ENCODE measurements at places on chromosomes 1 and 21.

DNA sequence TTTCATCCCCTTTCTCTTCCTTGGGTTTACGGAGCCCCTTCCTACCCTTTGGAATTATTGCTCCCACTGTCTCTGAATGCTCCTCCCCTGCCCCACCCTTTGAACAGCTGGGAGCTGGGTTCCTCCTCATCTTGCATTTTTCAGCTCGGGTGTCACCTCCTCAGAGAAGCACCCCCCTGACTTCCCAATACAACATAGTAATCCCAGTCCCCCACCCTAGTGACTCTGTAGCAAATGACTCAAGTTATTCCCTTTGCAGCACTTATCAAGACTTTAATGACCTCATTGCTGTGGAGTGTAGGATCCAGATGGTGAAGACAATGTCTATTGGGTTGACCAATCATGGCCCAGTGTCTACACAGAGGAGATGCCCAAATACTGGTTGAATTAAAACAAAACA is 8.9 kb upstream of the VWA5B1 start:
- no peak for DNase-seq

- no peak for DNase-seq
Measured at GRCh38 chr1:218476385-218476784, 131.2 kb downstream of the TGFB2 start.

- DNase-seq: no peak
Measured at GRCh38 chr1:3097861-3098260, 28.9 kb downstream of the PRDM16 start.

DNA sequence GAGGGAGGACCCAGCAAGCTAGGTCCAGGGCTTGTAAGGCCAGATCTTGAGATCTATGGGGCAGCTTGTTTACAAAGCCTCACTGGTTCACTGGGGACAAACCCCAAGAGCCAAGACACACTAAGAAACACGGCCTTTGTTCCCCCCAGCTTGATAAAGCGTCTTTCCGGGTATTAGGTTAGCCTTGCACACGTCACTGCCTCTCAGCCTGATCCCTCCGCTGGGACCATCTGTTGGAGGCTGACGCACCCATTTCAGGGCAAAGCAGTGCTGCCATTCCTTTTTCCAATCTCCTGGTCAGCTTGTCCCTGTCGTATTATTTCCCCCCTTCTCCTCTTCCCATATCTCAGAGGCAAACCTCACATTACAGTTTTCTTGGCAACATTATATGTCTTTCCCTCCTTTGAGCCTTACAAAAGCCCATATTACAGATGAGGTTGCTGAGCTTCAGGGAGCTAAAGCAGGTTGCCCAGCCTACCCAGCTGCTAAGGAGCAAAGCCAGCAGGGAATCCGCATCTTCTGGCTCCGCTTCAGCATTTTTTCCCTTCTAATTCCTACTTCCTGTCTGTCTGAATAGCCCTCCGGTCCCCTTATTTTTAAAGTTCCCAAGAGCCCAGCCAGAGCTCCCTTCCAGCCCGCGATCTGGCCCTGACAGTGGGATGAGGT is 4.1 kb downstream of the HEYL start:
- DNase-seq: no peak

DNA sequence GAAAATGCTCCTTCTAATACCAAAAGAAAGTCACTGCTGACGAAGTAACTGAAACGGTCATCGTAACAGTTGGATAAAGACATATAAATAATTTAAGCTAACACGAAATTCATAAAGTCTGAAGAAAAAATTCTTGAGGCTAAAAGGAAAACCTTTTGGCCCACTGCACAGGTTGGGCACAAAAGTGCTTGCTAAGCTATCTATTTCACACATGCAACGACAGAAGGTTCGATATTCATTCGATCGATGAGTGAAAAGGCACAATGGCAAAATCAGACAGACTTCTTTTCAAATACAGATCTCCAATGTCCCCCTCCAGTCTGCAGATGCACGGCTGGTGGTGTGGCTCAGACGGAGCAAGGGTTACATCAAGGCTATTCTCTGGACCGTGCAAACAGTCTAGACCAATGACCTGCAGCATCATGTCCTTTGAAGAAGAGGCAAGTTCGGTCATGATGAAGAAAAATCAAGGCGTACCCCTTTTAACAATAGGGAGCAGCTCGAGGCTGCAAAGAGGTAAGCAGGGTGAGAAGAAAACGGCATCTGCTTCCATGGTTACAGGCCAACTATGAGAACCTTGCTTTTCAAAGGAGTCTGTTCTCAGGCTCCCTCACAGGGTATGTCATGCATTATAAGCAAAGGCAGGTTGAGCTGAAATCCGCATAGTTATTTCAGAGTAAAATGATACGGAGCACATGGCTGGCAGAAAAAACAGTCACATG is 579.6 kb downstream of the USP25 start:
- DNase-seq: peak; percentile 97

GRCh38 chr1:19812875-19813642 is 2.0 kb downstream of the RNF186 start:
- no peak for DNase-seq

GRCh38 chr1:6546326-6546725 is 8.0 kb downstream of the NOL9 start:
- no peak for DNase-seq

GRCh38 chr1:7501084-7501491 is 270.0 kb upstream of the VAMP3 start:
- DNase-seq: peak; percentile 56

DNA sequence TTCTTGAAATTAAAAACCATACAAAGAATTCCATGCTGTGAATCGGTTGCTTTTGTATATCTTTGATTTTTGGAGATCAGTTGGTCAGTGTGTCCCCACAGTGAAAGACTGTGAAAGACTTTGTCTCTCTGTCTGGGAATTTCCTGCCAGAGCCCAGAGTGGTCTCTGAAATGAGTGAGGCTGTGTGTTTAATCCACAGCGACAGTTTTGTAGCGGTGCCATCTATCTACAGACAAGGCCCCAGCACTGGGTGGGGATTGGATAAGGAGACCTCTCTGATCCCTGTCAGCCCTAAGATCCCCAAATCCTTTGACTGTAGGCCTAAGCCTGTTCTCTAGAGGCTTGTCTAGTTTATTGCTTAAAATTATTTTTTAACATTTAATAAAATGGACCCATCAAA is 10.3 kb downstream of the GPR25 start:
- DNase-seq: no peak

- no peak for DNase-seq
Measured at GRCh38 chr1:114956570-114956969, 73.1 kb upstream of the TSHB start.

- no peak for DNase-seq
Measured at GRCh38 chr21:31997191-31997590, 124.4 kb downstream of the HUNK start.

DNA sequence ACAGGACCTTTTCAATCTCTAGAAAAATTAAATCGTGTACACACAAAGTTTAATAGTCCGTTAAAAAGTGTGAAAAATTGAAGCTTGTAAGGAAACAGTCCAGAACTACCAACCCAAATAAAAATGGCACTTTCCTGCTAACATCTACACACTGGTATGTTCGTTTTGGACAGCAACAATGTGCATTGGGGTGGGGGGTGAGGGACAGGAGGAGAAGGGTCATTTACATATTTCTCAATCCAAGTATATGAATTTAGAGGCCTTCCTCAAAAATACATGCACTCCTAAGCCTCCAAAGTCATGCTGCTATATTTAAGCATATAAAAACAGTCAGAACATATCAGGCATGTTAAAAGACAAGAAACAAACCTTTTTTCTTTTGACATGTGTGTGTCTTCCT is 2.5 kb downstream of the PPP1R15B start:
- DNase-seq: no peak

- DNase-seq: no peak
Measured at GRCh38 chr1:1253314-1253713, 6.8 kb upstream of the C1QTNF12 start.

DNA sequence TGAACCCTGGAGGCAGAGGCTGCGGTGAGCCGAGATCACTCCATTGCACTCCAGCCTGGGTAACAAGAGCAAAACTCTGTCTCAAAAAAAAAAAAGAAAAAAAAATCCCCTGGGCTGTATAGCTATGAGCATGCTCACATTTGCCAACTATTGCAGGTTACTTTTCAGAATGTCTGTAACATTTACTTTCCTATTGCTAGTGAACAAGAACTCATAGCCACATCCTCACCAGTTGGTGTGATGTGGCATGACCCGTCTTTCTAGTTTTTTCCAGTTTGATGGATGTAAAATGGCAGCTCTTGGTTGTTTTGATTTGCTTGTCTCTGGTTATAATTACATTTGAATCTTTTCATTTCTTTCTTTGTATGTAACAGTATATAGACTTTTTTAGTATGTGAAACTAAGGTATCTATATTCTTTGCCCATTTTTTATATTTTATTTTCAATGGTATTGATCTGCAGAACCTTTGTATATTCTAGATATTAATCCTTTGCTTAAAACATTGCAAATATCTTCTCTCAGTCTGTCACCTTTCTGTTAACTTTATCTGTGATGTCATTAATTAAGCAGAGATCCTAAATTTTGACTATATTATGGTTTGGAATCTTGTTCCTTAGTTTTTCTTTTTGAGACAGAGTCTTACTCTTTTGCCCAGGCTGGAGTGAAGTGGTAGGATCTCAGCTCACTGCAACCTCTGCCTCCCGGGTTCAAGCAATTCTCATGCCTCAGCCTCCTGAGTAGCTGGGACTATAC is 11.6 kb downstream of the MED18 start:
- DNase-seq: no peak

DNA sequence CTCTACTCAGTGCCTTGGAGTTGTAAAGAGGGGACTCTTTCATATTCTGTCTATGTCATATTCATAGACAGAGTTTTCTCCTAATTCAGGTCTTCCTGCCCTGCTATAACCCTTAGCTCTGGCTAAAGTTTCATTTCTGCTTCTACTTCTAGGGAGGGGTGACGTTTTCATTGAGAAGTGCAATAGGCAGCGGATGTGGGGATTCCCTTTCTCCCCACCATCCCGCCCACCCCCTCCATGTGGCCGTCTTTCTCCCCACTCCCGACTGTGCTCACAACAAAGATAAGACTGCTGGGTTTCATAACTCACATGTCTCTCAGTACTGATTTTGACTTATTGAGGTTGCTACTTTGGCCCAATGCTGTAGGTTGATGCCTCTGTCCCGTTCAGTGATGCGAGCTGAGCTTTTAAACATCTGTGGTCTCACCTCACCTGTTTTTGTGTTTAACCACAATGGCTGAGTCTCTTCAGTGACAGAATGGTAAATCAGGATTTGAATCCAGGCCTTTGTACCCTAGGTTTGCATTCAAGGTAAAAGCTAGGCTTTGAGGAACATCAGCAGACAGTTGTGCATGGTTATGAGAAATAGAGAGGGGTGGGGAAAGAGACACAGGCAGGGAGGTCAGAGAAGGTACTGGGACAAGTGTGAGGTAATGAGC is 7.8 kb upstream of the KIF14 start:
- no peak for DNase-seq

- DNase-seq: no peak
Measured at GRCh38 chr1:43799656-43800635, 92.6 kb downstream of the ST3GAL3 start.

- no peak for DNase-seq
Measured at GRCh38 chr1:43786201-43786958, 79.0 kb downstream of the ST3GAL3 start.

DNA sequence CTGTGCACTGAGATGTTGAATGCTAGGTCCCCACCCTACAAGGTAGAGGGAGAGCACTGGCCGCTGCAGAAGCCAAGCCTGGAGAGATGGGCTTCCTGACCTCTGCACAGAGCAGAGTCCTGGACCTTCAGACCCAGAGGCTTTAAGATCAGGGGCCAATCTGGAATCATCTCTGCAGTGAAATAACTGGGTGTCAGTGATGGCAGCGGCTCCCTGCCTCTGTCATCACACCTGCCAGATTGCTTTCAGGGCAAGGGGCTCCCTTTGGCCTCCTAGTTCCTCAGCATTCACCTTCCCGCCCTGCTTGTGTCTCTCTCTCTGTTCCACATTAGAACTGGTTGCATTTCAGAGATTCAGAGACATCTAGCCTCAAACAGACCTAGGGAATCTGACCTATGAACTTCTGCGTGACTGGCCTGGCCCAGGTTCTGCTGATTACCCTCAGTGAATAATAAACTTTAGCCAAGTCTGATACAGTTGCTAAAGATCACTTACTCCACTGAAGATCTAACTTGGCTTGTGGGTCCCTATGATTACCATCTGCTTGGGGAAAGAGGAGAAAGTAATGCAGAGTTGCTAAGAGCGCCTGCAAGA is 87.8 kb downstream of the ATP1A1 start:
- DNase-seq: no peak

DNA sequence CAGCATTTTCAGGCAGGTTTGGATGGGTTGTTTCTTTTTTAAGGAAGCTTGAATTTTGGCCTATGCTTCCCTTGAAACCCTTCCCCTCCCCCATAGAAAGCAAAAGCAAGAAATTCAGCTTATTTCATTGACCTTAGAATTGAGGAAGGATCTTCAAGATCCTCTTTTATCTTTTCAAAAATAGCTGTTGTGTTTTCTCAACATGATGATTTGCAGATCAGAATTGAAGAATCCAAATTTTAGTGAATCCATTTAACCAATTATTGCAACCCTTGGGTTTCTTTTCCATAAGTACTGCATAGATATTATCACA is 73.7 kb downstream of the LRRC8C start:
- DNase-seq: no peak

DNA sequence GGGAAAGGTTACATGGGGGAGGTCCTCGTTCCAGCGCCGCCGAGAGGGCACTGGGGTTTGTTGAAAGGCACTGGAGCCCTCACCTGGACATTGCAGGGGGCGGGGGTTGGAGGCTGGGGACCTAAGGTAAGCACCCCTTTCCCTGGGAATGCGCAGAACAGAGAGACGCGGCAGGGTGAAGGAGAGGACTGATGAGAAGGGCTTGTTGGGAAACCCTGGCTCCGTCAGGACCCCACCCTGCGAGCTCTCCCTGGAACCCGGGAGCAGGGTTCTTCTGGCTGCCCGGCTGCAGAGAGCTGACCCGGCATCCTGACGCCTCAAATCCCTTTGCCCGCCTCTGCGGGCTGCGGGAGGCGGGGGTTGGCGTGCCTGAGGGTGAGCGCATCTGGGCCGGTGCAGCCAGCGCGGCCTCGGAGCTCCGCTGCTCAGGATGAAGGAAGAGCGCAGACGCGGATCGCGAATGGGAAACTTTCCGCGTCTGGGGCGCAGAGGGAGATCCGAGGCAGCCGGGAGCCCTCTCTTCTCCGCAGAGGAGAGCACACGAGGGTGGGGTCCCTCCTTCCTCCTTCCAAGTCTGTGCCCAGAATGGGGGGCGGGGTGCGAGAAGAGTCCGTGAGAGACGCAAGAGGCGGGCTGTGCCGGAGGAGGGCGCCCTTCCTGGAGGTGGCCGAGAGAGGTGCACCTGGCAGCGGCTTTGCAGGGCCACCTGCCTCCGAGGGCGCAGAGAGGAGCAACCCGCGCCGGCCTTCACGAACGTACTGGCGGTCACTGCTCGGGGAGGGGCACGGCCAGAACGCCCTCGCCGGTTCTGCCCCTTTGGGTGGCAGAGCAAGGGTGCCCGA is 2.4 kb downstream of the IGSF21 start:
- peak; percentile 73 for DNase-seq

DNA sequence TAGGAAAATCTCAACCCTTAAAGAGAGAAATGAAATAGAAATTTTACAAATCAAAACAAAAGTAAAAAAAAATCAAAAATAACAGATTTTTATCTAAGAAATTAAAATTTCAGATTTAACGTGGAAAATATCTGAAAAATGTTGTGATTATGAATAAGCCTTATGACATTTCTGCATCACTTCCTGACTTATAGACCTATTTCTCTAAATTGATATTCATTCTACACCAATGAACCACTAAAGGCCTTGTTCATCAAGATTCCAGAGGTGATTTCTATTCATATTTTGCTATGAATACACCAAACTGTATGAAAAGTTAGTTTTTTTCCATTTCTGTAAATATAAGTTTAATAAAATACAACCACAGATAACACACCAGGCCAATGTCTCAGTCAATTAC is 261.5 kb downstream of the SMYD3 start:
- DNase-seq: no peak

GRCh38 chr1:224189561-224189960 is 6.5 kb downstream of the DEGS1 start:
- no peak for DNase-seq

All from spinal cord (tissue), 10 donors.